ENCODE measurements at places on chromosomes 3 and 15.
A peak's percentile ranks its signal among the peaks of the same experiment; 100 is the strongest.

- DNase-seq = peak; percentile 42
These were observed 26.5 kb downstream of the KLF13 start for GRCh38 chr15:31352911-31353811.

GRCh38 chr3:40588406-40588805 is 63.6 kb downstream of the ZNF621 start:
- DNase-seq = no peak

DNA sequence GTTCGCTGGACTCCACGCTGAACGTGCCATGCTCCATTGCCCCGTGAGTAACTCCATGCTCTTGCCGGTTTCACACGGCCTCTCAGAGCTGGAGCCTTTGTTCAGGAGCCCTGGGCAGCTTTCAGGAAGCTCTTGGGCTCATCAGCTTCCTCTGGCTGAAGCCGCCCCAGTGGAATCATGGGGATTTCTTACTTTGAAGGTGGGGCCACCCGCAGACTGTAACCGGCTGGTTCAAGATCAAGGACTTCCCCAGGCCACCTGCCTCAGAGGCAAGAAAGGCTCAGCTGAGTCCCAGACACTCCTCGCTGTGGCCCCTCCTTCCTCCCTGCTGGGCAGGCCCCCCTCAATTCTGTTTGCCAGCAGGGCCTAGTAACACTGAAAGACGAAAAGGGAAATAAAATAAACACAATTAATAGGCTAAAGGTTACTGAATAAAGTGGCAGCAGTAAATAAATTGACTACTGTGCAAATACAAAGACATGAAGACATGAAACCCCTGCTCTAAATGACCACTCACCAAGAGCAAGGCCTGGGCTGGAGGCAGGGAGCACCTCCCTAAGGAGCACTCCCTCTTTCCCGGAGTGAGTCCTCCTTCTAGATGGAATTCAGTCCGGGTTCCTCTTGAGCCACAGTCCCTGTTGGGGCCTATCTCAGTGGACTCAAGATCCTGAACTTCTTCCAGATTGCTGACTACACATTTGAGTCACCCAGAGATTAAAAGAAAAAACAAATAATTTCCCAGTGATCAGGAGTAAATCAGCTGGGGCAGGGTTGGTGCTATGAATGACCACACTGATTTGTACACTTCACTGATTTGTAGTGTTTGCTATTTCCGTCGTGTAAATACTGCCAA is 51.0 kb downstream of the ZDHHC19 start:
- peak; percentile 21 for DNase-seq

GRCh38 chr3:188326111-188326510 is 172.2 kb downstream of the LPP start:
- no peak for DNase-seq

- no peak for DNase-seq
These were observed 21.2 kb upstream of the ZNF639 start for GRCh38 chr3:179301645-179302044.

GRCh38 chr3:4614070-4614469 is 120.9 kb downstream of the ITPR1 start:
- no peak for DNase-seq

DNA sequence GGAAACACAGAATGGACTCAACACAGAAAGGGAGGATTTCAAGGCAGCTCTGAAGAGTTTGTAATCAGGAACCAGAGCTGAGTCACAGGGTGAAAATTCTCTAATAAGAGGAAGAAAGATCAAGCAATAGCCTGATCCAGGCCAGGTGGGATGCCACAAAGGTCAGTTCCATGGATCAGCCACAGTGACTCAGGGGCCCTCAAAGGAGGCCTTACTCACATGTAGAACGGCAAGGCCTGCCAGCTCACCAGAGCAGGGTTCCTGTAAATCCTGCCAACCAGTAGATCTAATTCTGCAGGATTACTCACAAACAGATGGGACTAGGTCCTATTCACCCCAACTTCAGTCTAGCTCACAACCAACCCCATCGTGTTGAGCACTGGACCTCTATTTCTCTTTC is 78.3 kb upstream of the PPP2R3A start:
- DNase-seq = no peak

DNA sequence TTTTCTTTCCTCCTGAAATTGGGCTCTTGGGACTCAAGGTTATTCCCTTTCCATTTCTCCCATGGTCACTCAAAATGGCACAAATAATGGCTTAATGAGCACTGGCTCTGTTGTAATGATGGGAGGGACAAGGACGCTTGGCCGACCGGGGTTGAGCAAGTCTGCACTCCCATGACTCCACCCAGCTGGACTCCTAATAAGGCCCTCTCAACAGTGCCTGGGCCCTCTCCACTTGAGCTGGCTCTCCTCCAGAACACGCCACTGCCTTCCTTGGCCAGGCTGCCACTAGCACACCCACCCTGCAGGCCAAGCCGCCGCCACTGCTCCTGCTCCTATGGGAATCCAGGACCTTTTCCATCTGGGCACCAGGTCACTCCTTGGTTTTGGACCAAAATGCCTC is 42.3 kb downstream of the ADCY5 start:
- no peak for DNase-seq

- no peak for DNase-seq
These were observed 399.8 kb downstream of the SHQ1 start for GRCh38 chr3:72448375-72448823.

- no peak for DNase-seq
These were observed 96.2 kb upstream of the NR2F2 start for GRCh38 chr15:96234109-96234892.

DNA sequence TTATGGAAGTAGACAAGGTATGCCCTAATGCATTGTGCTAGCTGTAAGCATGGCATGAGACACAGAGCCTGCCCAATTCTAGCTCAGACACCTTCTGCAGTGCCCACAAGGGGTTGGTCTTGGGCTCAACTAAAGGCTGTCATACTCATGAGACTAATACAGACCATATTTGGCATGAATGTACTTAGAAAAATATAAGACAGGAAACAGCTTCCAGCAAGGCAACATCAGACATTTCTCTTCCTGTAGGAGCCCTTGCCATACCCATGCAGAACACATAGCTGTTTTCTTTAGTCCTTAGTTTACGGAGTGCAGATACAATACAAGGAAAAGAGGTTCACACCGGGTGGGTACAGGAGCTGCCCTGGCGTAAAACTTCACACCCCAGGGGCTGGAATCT is 30.5 kb upstream of the NR1I2 start:
- DNase-seq = no peak

GRCh38 chr15:47872208-47872607 is 154.9 kb downstream of the SEMA6D start:
- DNase-seq = no peak

- no peak for DNase-seq
These were observed 191.4 kb upstream of the HES1 start for GRCh38 chr3:193944518-193944884.

DNA sequence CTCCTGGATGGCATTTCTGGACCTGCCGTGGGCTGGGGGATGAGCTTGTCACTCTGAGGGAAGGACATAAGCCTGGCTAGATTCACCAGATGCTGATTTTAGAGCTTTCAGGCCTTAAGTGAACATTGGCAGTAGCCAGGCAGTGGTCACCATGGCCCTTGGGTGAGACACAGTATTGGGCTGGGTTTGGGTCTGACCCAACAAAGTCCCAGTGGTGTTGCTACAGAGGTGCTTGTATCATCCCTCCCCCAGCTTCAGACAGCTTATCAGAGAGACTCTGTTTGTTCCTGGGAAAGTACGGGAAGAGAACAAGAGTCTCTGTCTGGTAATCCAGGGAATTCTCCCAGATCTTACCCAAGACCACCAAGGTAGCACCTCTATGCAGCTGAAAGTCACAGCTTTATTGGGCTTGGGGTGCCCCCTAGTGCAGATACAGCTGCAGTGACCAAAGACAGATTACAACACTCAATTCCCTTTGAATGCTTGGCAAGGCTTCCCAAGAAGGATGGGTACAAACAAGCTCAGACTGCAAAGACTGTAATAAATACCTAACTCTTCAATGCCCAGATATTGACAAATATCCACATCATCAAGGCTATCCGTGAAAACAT is 9.8 kb upstream of the RUVBL1 start:
- DNase-seq = peak; percentile 31

GRCh38 chr3:81437683-81438082 is 323.8 kb downstream of the GBE1 start:
- no peak for DNase-seq

GRCh38 chr3:51371943-51372557 is 13.0 kb upstream of the MANF start:
- DNase-seq = peak; percentile 44

GRCh38 chr3:63934041-63934866 is 22.1 kb upstream of the SCAANT1 start:
- no peak for DNase-seq

- DNase-seq = no peak
These were observed 220.6 kb upstream of the SGO1 start for GRCh38 chr3:20406611-20407011.

- DNase-seq = no peak
These were observed 105.3 kb upstream of the LINGO1 start for GRCh38 chr15:77738038-77738370.

DNA sequence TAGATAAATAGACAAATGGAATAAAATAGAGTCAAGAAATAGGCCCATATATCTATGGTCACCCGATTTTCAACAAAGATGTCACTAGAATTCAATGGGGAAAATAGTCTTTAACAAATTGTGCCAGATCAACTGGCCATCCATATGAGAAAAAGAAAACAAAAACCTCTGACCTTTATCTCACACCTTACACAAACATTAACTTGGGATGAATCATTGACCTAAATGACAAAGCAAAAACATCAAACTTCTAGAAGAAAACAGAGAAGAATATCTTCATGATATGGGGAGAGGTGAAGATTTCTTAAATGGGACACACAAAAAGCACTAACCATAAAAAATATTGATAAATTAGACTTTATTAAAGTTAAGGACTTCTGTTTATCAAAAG is 31.9 kb downstream of the ITGA11 start:
- DNase-seq = no peak

- no peak for DNase-seq
These were observed 377.9 kb downstream of the GAP43 start for GRCh38 chr3:116001151-116001621.

GRCh38 chr15:87781959-87782625 is 474.4 kb downstream of the NTRK3 start:
- no peak for DNase-seq
